ENCODE measurements at places on chromosomes 12 and 14.

- DNase-seq = no peak
These were observed 173.2 kb upstream of the GRIP1 start for GRCh38 chr12:66852091-66852490.

DNA sequence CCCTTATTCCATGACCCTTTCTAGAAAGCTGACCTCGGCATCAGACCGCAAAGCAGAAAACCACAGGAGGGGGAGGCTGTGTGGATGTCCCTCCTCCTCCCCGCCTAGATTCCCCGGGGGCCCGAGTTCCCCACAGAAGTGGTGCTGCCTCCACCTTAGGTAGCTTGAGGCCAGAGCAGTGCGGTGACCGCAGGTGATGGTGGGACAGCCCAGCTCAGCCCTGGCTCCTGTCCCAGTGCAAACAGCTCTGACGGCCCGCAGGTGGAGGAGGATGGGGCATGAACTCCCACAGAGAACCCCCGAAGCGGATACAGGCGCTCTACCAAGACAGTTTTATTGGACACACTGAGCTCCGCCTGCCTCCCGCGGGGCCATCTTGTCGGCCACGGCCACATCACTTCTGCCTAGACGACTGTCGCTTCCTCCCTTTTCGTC is 19.5 kb downstream of the ARL6IP4 start:
- no peak for DNase-seq

DNA sequence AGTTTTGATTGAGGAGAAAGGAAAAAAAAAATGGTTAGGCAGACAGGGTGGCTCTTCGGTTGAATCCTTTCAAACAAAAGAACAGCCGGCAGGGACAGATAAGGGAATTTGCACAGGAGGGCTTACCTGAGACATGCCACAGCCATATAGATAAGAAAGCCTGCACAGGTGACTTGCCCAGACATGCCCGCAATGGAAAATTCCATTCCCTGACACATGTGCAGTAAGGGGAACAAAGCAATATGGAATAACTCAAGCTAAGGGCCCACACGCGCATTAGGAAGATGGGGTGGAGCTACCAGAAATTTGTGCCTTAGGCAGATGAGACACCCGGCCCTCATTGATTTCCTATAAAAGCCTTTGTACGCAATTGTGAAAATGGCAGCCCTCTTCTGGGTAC is 86.7 kb downstream of the TMEM260 start:
- no peak for DNase-seq

- DNase-seq = peak; percentile 61
These were observed 674 bp downstream of the VDR start for GRCh38 chr12:47903927-47904712.

- DNase-seq = no peak
These were observed 1133.3 kb downstream of the AACS start for GRCh38 chr12:126198516-126198915.

DNA sequence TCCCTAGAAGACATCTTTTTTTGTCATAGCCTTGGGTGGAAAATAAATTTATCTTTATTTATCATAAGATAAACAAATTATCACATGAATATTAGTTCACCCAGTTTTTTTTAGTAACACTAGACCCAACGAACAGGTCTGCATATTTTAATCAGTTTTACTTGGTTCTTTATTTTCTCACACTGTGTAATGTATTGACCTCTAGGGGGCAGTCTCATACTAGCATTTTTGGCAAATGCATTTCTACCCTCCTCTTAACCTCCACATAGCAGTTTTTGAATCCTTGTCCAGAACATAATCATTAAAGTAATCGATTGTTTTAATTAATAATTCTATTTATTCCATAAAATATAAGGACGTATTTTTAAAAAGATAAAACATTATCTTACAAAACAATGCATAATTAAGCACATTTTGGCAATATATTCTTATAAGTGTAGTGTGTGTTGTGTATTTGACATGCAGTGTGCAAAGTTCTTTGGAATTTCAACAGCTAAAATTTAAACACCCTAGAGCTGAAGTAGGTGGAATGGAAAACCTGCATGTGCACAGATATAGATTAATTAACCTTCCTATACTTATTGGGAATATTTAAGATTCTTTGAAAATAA is 31.6 kb upstream of the PTPRQ start:
- peak; percentile 48 for DNase-seq

- peak; percentile 7 for DNase-seq
These were observed 107.4 kb downstream of the PRICKLE1 start for GRCh38 chr12:42482041-42482747.

- DNase-seq = no peak
These were observed 2.3 kb downstream of the CDK17 start for GRCh38 chr12:96397756-96398423.

DNA sequence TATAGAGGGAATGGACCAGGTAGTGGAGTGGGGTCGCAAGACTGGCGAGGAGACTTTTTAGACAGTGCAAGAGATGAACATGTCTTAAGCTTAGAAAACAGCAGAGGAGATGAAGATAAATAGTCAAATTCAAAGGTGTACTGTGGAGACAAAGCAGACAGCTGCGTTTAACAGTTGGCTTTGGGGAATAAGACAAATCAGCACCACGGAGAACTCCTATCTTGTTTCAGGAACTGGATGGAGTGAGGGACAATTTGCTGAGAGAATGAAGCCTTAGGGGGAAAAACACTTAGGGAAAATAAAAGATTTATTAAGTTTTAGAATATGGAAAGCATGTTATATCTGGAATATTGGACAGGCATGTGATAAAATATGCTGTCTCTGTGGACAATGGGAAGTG is 458.8 kb downstream of the GLT1D1 start:
- DNase-seq = no peak

- DNase-seq = peak; percentile 72
These were observed 150.1 kb downstream of the SLC38A4 start for GRCh38 chr12:46675736-46676135.

DNA sequence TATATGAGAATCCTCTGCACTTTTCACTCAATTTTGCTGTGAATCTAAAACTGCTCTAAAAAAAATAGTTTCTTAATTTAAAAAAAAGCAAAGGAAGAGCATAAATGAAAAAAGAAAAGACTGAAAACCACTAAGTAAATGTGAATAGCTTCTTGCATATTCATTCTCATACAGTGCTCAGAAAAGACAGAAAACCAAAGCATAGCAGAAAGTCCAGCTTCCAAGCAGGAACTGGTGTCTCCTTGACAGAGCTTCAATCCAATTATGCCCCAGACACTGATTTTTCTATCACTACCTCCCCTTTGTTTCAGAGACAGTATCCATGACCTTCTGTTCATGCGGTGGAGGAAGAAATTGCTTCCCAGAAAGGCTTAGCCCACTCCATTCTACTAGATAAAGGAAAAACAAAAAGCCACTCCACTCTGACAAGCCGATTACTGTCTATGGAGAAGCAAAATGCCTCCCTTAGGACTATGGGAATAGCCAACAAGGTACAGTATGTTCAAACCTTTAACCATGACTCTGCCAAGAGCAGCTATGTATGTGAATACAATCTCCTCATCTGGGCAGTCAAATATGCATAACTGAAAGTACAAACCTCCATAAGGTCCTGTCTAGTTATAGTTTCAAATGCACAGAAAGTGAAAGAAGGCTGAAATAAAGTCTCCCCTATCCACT is 40.6 kb downstream of the ATF7 start:
- no peak for DNase-seq

GRCh38 chr14:76904740-76905569 is 78.7 kb downstream of the LRRC74A start:
- DNase-seq = no peak

Measured in HT-29 (cell line).